ENCODE measurements at places on chromosomes 13 and 19.

DNA sequence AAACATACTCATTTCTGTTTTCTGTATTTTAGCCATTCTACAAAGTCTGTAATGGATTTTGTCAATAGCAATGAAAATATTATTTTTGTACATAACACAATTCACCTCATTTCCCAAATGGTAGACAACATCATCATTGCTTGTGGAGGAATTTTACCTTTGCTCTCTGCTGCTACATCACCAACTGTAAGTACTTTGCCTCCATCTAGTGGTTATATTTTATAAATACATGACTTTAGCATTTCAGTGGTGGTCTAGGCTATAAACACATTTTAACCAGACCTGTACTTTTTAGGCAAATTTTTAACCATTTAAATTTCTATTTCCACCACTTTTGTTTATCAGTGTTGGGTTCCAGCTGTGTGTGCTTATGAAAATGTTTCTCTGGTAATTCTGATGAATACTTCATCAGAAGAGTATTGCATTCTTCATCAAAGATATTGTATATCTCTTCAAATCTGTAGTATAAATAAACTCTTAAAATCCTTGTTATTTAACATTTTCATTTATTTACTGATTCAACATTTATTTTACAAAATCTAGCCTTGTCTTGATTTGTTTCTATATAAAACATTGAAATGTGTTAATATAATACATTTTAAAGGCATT, 222.4 kb downstream of the NBEA start:
- DNase-seq, result peak; percentile 56

- DNase-seq, result no peak
Measured at GRCh38 chr19:47786566-47786965, 8.1 kb downstream of the SELENOW start.

- no peak for DNase-seq
Measured at GRCh38 chr13:87884884-87885283, 213.7 kb downstream of the SLITRK5 start.

GRCh38 chr13:59663707-59664106, 500.0 kb downstream of the DIAPH3 start:
- DNase-seq, result no peak

GRCh38 chr19:22545751-22546150, 88.4 kb upstream of the ZNF492 start:
- DNase-seq, result no peak

GRCh38 chr19:39038098-39038497, 5.7 kb upstream of the FBXO27 start:
- DNase-seq, result peak; percentile 50

DNA sequence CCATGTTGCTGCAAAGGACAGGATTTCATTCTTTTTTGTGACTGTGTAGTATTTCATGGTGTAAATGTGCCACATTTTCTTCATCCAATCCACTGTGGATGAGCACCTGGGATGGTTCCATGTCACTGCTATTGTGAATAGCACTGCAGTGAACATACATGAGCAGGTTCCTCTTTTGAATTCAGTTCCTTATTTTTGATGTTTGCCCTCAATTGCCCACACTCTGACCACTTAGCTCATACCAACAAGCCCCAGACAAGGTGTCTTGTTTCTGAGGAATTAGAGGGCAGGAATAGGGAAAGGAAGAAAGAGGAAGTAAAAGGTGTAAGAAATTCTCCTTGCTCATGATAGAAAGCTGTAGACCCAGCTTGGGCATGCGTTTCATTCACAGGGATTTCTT, 244.2 kb upstream of the ZNF507 start:
- no peak for DNase-seq

DNA sequence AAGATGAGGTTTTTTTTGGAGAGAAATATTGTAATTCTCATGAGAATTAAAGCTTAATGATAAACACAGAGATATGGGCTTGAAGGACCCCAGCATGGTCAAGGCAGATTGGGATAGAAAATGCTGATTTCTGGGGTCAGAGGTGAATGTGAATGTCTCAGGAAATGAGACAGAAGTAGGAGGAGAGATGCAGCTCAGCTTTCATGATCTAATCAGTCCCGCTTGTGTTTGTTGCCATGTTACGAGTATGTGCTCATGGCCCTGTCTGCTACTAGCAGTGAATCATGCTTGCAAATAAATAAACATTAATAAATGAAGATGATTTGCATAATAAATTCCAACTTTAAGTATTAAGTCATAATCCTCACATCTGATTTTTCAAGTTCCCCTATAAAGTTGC, 23.0 kb upstream of the NDFIP2 start:
- peak; percentile 44 for DNase-seq

- no peak for DNase-seq
Measured at GRCh38 chr19:2653710-2654707, 48.5 kb downstream of the GNG7 start.

DNA sequence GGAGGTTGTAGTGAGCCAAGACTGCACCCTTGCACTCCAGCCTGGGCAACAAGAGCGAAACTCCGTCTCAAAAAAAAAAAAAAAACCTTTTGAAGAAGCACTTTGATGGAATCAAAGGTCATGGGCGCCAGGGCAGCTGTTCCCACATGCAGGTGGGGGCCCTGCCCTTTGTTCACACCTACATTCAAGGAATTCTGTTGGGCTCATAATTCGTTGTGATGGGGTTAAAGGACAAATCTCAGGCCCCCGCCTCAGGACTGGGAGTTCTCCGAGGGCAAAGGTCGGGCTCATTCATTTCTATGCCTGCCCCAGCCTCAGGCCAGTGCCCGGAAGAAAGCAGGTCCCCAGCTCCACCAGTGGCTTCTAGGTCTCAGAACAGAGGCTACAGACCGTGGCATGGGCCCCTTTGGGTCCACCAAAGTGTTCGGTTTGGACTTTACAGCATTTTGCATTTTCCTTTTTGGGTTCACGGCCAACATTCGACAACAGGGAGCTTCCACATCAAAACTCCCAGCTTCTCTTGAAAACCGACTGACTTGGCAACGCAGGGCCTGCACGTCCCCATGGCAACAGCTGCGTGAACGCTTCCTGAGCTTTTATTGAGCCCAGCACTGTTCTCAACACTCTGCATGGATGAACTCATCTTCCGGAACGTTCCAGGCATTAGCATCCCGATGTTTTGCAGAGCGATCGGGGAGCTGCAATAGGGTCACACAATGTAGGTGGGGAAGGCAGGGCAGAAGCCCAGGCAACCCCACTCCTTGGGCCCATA, 10.1 kb upstream of the GTF2F1 start:
- peak; percentile 57 for DNase-seq

- DNase-seq, result no peak
Measured at GRCh38 chr13:97120976-97121375, 101.2 kb upstream of the MBNL2 start.

DNA sequence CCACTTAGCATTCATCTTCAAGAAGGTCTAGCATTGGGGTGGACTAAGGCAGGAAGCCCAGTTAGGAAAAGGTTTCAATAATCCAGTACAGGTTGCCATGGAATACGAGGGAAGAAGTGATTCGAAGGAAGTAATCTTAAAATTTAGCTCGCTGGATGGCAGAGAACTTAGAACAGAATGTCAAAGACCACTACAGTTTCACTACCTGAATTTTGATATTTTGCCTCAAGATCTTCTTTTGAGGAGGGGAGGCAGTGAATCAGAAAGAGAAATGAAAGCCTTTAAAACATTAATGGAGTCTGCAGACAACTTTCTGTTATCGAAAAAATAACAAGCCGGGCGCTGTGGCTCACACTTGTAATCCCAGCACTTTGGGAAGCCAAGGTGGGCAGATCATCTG, 7.0 kb upstream of the RAB8A start:
- DNase-seq, result no peak

DNA sequence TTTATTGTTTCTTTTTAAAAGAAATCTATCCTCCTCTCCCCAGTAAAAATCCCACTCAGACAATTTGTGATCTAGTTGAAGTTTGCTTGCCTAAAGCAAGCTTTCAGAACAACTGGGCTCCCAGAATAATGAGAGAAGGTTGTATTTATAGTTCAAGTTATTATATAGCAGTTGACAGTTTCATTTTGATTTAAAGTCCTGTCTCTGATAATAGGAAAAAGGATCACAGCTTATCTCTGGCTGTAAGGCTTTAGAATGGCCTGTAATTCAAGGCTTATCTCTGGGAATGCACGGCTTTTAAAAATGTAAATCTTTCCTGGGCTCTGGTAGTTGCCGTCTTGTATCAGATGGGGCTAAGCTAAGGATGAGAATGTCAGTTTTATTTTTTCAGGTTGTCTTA, 123.3 kb upstream of the TMTC4 start:
- no peak for DNase-seq

- peak; percentile 67 for DNase-seq
Measured at GRCh38 chr13:37602733-37603381, 4.3 kb upstream of the POSTN start.

- no peak for DNase-seq
Measured at GRCh38 chr13:105627270-105627669, 908.2 kb downstream of the EFNB2 start.

GRCh38 chr13:46647512-46648065, 94.6 kb downstream of the LRCH1 start:
- DNase-seq, result no peak

- no peak for DNase-seq
Measured at GRCh38 chr13:90732049-90732448, 615.4 kb upstream of the MIR17HG start.

DNA sequence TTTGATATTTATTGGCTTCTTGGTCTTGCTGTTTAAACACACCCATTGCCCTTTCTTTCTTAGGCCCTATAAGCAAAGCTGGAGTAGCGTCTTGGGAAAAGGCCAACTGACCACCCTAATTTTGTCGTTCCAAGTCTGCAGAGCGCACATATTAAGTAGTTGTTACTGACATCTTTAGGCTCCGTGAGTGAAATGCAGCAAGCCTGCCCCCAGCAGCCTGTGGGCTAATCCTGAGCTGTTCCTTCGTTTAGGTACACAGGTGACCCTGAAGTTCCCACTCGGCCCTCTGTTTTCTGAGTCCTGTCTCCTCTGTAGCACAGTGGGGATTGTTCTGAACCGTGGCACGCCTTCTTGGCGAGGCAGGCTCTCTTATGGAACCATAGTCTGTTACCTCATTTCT, 170.5 kb downstream of the STK24 start:
- DNase-seq, result no peak

- no peak for DNase-seq
Measured at GRCh38 chr19:2762783-2763496, 20.1 kb downstream of the SGTA start.

DNA sequence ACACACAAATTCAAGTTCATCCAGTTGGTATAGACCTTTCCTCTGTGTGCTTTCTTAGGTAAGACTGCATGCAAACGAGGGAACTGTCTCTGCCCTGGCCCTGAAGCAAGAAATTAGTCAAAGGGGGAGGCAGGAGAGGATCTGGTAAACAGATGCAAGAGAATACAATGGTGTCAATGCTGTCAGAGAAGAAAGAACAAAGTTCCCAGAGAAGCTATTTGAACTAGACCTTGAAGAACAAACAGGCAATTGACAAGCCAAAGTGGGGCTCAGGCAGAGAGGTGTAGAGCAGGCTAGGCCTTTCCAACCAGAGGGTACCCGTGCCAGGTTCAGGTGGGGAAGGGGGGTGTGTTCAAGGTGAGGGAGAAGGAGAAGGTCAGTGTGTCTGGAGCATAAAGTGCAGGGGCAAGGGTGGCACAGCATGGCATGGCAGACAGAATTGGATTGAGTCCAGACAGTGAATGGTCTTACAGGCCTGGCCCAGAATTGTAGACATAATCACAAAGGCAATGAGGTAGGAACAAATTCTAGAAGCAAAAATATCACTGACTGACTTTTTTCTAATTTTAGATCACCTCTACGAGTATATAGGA, 95.0 kb upstream of the STARD13 start:
- no peak for DNase-seq

DNA sequence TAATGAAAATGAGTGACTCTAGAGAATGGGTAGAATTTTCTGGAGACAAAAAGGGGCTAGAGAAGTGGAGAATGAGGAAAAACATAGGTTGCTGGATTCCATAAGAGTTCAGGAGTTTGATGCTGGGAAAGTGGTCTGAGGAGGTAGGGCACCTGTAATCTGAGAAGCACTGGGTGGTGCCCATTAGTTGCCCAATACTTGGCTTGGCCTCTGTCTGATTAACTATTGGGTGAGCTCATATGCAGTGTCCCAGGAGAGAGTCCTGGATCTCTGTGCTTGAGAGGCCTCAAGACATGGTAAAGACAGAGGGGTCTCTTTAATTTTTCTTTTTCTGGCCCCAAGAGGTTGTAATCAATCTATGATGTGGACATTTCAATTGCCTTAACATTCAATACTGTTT, 390.1 kb downstream of the TDRD3 start:
- peak; percentile 16 for DNase-seq

GRCh38 chr13:109857803-109858202, 71.4 kb upstream of the IRS2 start:
- no peak for DNase-seq

GRCh38 chr19:1172353-1173158, 1.5 kb downstream of the SBNO2 start:
- peak; percentile 65 for DNase-seq

- DNase-seq, result peak; percentile 5
Measured at GRCh38 chr13:107765724-107766401, 449.5 kb downstream of the LIG4 start.
